ENCODE measurements at places on chromosomes 13 and 19. TPM values are rescaled to one million over a fixed set of nuclear protein-coding genes. Genes with fewer than 3 reads are reported as not detected.

Gene SPATA13
- total RNA-seq: 52.7 TPM

Gene DPY19L3
- total RNA-seq: 17.8 TPM

Gene KASH5
- not detected for total RNA-seq

Gene PNKP
- total RNA-seq: 103 TPM

Gene CPB2
- 13.3 TPM for total RNA-seq
